Stimulated activated CD4-positive, alpha-beta T cell treated with anti-CD3 and anti-CD28 coated beads, Interleukin-1b, Interleukin-23, amount 100 ng/mL, for 1 hour (primary cell): ENCODE measurements at places on chromosomes 5 and 9.

- no peak for DNase-seq
Observed at GRCh38 chr5:98750693-98751092, 22.8 kb upstream of the RGMB start.

- DNase-seq, result peak; percentile 10
Observed at GRCh38 chr5:79513308-79513703, 628 bp downstream of the HOMER1 start.

DNA sequence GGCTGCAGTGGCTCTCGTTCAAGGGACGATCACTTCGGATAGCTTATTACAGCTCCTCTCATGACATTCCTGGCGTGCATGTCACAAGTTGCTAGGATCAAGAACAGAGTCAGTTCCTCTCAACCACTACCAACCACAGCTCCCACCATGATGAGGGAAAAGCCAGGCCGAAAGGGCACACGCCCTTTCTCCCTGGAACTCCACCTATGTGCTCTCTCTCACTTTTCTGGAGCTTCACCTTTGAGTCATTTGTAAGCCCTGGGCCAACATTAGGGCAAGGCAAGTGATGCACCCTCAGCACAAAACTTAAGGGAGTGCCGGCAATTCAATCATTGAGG is 1.6 kb downstream of the SPACA9 start:
- DNase-seq, result no peak

- DNase-seq, result no peak
Observed at GRCh38 chr5:106854922-106855321, 815.8 kb downstream of the EFNA5 start.

- DNase-seq, result no peak
Observed at GRCh38 chr9:127796852-127797370, 5.8 kb upstream of the FPGS start.

GRCh38 chr5:168334695-168335094 is 43.2 kb downstream of the WWC1 start:
- no peak for DNase-seq

GRCh38 chr9:128903871-128904620 is 16.7 kb upstream of the PHYHD1 start:
- DNase-seq, result no peak

DNA sequence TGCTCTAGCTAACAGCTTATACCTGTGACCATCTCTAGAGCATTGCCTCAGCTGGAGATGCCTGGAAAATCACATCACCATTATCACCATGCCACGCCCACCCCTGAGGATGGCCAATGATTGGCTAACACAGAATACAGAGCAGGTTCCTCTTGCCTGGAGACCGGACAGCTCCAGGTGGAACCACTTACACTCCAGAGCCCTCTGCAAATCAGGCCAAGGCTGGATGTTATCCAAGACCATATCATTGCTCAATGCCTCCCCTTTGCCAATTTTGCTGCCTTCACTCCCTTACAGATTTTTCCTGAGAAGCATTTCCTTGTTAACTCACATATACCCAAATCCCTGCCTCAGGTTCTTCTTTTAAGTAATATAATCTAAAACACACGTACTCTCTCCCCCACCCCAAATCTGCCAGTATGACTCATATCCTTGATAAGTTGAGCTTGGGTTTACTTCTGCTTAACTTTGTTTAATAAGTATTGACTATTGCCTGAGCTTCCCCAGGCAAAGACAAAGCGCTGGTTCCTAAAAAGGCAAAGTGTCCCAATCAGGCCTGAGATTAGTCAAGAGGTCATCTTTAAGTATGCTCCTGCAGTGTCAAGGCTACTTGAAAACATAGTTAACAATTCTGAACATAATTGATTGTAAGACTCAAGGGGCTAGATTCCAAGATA is 309.6 kb downstream of the EPB41L4A start:
- no peak for DNase-seq

GRCh38 chr9:134051319-134051718 is 16.5 kb downstream of the BRD3 start:
- DNase-seq, result no peak
